CD4-positive, alpha-beta T cell treated with Interleukin-15 for 4 hours (primary cell): ENCODE measurements at places on chromosomes 11 and 22.
A peak's percentile ranks its signal among the peaks of the same experiment; 100 is the strongest.

- DNase-seq, result no peak
These were observed 114.8 kb upstream of the NAV2 start for GRCh38 chr11:19597876-19598275.

GRCh38 chr11:61416941-61417340 is 12.8 kb downstream of the CPSF7 start:
- no peak for DNase-seq

DNA sequence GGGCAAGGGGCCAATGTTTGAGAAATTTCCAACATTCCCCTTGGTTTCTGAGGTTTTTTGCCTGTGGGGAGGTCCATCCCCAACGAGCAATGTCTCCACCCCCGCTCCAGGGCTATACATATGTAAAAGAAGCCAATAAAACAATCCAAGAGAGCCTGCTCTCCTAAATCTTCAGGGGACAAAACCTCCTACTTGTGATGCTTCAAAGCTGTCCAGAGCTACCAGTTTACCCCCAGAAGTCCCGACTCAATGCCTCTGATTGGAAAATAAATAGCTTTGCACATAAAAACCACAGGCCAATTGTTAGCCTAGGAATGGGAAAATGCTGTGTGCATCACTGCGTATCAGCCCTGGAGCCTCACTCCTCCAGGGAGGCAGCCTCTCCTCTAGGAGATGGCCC is 66.0 kb upstream of the PAX6 start:
- no peak for DNase-seq

DNA sequence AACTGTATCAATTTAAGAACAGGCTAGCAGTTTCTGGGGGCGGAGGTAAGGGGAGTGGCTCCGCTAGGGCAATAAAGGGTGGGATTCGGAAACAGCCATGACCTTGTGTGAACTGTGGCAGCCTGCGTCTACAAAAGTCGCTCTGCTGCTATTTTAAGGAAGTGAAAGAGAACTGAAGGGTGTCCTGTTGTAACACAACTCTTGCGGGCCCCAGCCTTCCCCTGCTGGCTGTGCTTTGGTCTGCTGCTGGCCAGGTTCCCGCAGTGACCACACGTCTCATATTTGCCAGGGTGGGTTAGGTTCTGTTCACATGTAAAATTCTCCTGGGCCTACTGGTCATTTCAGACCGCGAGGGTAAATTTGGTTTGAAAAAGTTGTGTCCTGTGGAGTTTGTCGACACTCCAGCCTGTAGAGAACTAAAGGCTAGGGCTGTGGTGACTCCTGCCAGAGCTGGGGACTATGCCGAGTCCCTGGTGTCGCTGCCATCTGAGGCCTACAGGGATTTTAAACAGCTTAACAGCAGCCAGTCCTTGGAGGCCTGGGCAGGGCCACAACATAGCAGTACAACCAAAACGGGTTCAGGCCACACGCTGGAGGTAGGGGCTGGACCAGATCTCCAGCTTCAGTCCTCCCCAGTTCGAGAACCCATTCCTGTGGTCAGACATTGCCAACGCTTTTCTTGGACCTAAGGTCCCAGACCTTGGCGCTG is 1.1 kb upstream of the PPFIBP2 start:
- DNase-seq, result no peak

DNA sequence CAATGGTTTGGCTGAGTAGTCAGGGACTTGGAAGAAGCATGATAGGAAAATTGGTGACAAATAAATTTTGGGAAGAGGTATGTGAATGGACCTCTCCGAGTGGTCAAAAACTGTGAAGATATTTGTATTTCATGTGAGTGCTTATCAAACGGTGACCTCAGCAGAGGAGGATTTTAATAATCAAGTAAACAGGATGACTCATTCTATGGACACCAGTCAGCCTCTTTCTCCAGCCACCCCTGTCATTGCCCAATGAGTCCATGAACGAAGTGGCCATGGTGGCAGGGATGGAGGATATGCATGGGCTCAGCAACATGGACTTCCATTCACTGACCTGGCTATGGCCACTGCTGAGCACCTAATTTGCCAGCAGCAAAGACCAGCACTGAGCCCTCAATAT is 21.2 kb downstream of the MS4A4E start:
- DNase-seq, result no peak

- DNase-seq, result no peak
These were observed 92.9 kb upstream of the USP47 start for GRCh38 chr11:11748706-11749365.

DNA sequence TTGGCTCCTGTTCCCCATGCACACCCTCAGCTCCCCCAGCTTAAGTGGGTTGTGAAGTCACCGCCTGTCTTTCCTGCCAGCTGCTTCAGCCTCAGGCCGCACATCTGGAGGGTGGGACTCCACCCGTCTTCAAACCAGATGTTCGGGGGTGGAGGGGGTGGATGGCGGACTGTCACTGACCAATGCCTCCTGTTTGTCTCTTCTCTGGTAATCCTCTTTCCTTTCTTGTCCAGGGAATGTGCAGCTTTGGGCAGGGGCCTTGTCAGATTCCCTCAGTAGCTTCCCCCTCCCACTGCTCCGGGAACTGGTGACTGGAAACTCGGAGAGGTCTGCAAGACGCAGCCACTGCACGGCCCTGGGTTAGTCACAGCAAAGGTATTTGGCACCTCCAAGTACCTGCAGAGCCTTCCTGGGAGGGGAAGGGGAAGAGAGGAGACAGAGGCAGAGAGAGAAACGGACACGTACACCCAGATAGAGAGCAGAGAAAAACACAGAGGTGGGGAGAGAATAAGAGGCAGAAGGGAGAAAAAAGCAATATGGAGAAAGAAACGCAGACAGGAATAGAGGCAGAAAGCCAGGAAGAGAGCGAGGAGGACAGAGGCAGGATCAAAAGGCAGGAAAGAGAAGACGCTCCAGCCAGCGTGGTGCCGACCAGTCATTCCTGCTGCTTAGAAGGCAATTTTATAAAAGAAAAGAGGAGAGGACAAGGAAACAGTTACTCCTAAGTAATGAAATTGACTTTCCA is 56.1 kb upstream of the TIMP3 start:
- DNase-seq, result no peak

DNA sequence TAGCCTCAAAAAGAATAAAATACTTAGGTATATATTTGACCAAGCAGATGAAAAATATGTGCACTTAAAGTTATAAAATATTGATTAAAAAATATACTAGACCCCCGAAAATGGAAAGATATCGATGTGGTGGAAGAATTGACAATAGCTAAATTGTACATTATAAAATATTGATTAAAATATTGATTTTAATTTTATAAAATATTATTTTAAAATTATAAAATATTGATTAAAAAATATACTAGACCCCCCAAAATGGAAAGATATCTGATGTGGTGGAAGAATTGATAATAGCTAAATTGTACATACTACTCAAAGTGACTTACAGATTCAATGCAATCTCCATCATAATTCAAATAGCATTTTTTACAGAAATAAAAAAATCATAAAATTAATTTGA is 1540.9 kb upstream of the RAG2 start:
- DNase-seq, result no peak

DNA sequence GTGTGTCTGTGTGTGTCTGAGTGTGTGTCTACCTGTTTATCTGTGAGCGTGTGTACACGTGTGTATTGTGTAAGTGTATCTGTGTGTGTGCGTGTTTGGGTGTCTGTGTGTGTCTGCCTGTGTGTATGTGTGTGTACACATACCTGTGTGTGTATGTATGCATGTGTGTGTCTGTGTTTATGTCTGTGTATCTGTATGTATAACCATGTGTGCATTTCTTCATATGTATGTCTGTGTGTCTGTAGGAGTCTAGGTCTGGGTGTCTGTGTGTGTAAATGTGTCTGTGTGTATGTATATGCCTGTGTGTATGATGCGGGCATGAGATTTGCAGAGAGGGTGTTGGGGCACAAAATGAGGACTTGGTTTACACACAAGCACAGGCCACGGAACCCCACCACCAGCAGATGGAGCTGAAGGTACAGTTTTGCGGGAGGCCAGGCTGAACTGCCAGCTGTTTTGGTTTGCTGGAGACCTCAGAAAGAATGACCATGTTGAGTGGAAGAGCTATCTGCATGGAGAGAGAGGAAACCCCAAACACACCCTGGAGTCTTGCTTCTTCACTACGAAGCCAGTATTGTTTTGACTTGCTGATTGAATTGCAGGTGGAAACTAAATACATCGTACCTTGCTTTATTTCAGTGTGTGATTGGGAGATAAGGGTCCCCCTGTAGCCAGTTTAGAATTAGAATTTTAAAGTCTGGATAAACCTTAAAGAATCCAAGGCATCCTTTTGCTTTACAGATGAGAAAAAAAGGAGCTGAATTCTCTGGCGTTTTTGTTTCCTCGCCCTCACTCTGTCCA is 497.2 kb downstream of the NTM start:
- no peak for DNase-seq

DNA sequence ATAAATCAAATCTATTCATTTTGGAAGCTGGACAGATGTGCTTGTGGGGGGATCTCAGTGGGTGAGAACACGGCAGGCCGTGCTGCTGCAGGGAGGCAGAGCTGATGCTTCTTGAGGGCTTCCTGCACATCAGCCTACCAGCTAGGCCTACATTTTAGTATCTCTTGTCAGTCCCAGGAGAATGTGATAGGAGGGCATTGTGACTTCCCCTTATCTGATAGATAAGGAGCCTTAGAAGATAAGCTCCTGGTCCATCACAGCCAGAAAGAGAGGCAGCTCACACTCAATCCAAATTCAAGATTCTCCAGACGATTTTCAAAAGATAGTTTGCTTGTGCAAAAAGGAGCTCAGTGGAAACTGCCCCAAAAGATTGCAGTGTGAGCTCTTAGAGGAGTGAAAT is 89.0 kb downstream of the SHANK2 start:
- no peak for DNase-seq

- no peak for DNase-seq
These were observed 670 bp downstream of the MAPK8IP1 start for GRCh38 chr11:45885921-45886721.

GRCh38 chr11:47204637-47204989 is 10.2 kb upstream of the DDB2 start:
- no peak for DNase-seq

DNA sequence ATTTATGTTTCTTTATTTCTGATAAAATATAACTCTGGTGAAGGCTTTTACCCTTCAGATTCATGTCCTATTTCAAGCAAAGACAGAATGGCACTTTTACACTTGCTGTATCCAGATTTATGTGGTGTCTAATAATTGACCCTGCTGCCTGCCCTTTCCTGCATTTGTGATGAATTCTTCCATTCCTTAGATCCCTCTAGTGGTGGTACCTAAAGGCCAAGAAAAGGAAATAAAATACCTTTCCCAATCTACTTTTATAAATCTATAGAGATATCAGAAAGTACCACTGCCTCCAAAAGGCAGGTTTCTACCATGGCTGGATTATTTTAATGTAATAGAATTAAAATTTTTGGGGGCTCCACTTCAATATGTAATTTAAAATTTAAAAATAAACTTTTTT is 34.2 kb downstream of the CCDC81 start:
- DNase-seq, result no peak

- peak; percentile 58 for DNase-seq
These were observed 35.0 kb upstream of the JAM3 start for GRCh38 chr11:134033696-134034491.

GRCh38 chr22:46578824-46579561 is 41.2 kb upstream of the GRAMD4 start:
- DNase-seq, result no peak

GRCh38 chr11:41245184-41245583 is 214.3 kb downstream of the LRRC4C start:
- DNase-seq, result no peak

DNA sequence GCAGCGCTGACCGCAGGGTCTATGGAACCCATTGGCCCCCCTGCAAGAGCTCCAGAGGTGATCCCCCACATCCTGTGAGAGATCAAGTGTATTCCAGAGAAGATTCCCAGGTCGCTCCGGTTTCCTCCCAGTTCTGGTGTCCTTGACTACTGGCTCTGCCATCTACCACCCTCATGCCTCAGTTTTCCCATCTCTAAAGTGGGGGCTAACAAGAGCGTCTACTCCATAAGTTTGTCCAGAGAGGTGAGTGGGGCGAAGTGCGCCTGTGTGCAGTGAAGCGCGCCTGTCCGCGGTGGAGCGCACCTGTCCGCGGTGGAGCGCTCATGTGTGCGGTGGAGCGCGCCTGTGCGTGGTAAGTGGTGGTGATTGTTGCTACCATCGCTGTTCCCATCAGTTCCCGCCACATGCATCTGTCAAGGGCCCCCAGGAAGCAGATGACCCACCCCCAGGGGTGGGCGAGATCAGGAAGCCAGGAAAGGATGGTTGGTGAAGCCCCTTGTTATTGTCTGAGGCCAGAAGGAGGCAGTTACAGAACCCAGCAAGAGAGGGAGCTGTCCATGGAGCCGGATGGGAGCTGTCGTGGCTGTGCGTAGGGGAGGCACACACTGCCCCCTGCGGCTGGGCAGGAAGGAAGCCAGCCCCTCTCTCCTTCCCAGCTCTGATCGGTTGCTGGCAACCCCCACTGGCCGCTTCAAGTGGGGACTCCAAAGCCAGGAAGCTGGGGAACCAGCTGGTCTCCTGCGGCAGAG is 73.2 kb upstream of the FGF3 start:
- DNase-seq, result no peak

DNA sequence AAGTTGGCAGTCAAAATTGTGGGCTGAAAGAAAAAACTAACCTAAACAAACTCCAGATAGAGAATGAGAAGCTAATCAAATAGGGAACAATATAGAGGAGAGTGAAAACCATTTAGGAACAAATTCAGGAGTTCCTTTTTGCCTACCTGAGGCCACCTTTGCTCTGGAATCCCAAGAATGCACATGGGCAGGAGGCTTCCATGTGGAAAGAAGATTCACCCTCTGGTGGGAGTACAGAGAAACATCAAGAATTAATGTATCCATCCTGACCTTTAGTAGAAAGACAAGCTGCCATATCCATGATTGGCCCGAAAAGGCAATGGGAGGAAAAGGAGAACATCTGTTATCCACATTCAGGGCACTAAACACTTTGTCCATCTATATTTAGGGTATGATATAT is 35.0 kb upstream of the MRGPRX1 start:
- no peak for DNase-seq

DNA sequence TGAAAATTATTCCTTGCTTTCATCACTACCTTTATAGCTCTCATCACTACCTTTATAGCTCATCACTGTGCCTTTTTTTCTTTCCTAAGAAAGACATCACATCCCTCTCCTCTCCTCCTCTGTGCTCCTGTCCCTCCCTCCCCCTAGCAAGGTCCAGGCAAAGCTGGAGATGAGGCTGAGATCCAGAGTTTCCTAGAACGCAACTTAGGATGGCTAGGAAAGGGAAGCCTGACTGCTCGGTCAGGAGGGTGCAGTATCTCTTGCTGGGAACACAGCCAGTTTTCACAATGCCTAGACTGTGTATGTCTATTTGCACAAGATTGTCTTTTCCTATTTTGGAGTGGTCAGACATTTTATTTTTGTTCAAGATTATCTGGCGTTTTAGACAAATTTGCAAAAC is 24.7 kb downstream of the TUB start:
- DNase-seq, result no peak

GRCh38 chr11:12232817-12233601 is 122.6 kb downstream of the MICAL2 start:
- DNase-seq, result no peak

GRCh38 chr22:31577711-31578110 is 81.4 kb downstream of the SFI1 start:
- DNase-seq, result no peak

DNA sequence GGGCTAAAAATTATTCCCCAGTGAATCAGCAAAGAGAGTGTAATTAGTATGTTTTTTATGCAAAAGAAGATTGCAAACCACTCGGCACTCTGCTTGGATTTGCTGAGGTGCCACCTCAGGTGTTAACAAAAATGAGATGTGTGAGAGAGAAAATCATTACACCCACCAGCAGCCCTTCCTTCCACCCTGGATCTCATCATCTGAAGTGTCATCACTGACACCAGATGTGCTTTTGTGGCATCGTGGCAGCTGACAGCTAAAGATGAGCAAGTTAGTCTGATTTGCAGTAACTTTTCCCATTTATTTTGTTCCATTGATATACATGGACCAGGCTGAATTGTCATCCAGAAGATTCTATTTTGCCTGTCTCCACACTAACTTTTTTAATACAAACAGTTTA is 44.6 kb upstream of the PAK1 start:
- DNase-seq, result no peak
